Transverse colon (tissue), 4 donors: ENCODE measurements at places on chromosomes 13 and 19. TPM values are rescaled to one million over a fixed set of nuclear protein-coding genes. Genes with fewer than 3 reads are reported as not detected.

DNA sequence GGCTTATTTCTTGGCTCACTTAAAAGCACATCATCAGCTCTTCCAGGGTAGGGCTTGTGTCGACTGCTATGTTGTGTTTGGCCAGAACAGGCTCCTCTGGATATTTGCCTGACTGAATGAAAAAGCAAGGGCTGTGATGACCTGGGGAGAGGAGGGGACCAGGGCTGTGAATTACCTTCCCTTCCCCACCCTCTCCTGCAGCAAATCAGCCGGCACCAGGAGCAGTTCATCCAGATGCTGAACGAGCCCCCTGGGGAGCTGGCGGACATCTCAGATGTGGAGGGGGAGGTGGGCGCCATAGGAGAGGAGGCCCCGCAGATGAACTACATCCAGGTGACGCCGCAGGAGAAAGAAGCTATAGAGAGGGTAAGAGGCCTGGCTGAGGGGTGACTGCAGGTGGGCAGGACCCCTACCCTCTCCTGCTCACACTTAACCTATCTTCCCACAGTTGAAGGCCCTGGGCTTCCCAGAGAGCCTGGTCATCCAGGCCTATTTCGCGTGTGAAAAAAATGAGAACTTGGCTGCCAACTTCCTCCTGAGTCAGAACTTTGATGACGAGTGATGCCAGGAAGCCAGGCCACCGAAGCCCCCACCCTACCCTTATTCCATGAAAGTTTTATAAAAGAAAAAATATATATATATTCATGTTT is 4.4 kb downstream of the GADD45GIP1 start:
- H3K27me3 ChIP-seq = no peaks in the 10 kb centered on the region
- H3K4me1 ChIP-seq = no peaks in the 10 kb centered on the region
- peak overlapping the region; percentile 88 for H3K27ac ChIP-seq

DNA sequence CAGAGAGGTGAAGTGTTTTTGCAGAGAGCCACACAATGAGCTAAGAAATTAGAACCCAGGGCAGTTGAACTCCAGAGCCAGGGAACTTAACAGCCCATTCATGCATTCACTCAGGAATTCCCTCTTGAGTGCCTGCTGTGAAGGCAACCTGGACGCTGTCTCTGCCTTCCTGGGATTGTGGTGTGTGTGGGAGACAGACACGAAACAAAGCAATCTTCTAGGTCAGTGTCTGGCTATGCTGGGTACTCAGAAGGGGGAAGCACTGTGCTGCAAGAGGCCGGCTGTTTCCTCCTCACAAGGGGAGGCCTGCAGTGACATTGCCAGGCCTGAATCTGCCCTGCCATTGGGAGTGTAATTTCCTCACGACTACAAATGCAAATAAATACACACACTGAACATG is 9.7 kb downstream of the BCKDHA start:
- no peaks in the 10 kb centered on the region for H3K27me3 ChIP-seq
- peaks cover 11% of the 10 kb centered on the region for H3K4me1 ChIP-seq
- DNase-seq = no peak
- H3K27ac ChIP-seq = no peak overlapping the region

DNA sequence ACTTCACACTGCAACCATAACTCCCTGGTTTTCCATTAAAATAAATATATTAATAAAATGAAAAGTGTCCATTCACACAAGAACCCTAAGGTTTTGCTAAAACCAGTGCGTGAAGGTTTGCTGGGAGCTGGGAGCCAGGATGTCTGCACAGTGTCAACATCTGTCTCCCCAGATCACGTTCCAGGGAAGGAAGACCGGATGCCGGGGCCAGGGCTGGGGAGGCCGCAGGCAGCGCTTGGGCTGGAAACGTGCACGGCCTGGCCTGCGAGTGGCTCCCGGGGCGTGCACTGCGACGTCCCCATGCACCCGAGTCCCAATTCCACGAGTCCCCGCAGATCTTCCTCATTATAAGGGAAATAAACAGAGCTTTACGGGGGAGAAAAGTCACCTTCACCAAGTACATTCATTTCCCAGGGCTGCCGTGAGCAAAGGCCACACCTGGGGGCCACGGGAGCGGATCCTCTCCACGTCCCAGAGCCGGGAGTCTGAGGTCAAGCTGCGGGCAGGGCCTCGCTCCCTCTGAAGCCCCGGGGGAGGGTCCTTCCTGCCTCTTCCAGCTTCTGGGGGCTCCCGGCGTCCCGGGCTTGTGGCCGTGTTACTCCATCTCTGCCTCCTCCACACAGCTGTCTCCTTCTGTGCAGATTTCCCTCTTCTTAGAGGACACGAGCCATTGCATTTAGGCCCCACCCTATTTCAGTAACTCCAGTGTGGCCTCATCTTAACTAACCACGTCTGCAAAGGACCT is 12.8 kb downstream of the SHC2 start:
- H3K4me3 ChIP-seq = no peak overlapping the region
- H3K27ac ChIP-seq = peak overlapping the region; percentile 69
- H3K4me1 ChIP-seq = no peaks in the 10 kb centered on the region
- peak; percentile 17 for DNase-seq
- no peaks in the 10 kb centered on the region for H3K27me3 ChIP-seq
- H3K36me3 ChIP-seq = no peaks in the 10 kb centered on the region

DNA sequence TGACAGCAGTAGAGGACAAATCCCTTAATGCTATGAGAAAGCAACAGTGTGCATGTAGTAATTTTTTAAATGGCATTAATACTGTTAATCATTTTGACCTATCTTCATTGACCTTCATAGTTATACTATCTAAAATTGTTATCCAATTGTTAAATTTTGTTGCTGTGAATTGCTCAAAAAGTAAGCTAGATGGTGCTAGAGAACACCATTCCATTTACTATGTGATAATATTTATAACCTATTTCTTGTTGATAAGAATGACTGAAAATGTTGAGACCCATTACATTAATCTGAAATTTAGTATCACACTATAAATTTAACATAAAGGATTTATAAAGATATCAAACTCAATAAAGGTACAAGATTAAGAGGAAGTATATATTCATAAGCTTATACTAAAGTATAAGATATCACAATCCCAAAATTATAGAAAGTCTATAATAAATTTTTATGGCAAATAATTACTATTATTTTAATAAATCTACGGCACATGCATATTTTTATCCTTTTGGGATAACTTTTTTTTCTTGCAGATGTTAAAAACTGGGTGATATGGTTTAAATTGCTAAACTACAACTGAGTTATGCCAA is 1573.3 kb downstream of the PCDH9 start:
- no peak overlapping the region for H3K27ac ChIP-seq
- H3K36me3 ChIP-seq = no peaks in the 10 kb centered on the region
- DNase-seq = no peak
- no peak overlapping the region for H3K4me3 ChIP-seq

GRCh38 chr13:27933580-27934328 is 14.0 kb downstream of the PDX1 start:
- no peak overlapping the region for H3K27ac ChIP-seq
- H3K4me1 ChIP-seq = no peaks in the 10 kb centered on the region
- H3K4me3 ChIP-seq = no peak overlapping the region

GRCh38 chr13:109703250-109703649 is 83.1 kb downstream of the IRS2 start:
- no peak for DNase-seq
- no peaks in the 10 kb centered on the region for H3K36me3 ChIP-seq
- no peak overlapping the region for H3K27ac ChIP-seq
- H3K27me3 ChIP-seq = no peaks in the 10 kb centered on the region
- peaks cover 17% of the 10 kb centered on the region for H3K4me1 ChIP-seq

DNA sequence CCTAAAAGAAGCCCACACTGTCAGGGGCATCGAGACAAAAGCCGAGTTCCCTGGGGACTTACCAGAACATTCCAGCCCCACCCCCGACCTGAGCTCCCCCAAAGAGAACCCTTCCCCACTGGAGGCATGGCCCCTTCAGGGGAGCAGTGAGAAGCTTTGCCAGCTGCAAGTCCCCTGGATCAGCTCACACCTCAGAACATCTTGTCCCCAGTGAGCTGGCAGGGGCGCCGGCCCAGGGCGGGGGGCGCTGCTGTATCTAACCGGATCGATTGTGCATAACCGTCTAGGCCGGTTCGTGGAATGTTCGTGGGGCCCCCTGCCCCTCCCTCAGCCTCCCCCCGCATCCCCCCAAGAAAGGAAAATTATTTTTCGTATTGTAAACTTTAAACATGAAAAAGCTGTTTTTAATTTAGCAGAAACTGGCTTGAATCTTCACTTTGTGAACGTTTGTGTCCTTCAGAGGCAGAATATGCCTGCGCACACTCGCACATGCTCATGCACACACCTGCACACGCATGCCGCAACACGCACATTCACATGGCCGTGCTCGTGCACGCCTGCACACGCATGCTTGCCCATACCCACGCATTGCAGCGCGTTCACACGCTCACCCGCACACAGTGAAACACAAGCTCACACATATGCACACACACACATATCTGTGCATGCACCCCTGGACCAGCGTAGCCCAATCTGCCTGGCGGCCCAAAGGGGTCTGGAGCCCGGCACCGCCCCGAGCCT is 12.0 kb upstream of the CRTC1 start:
- H3K27ac ChIP-seq = no peak overlapping the region
- DNase-seq = no peak
- H3K4me3 ChIP-seq = no peak overlapping the region
- peaks cover 7% of the 10 kb centered on the region for H3K4me1 ChIP-seq

- no peak for DNase-seq
- no peak overlapping the region for H3K27ac ChIP-seq
- H3K4me3 ChIP-seq = no peak overlapping the region
- no peaks in the 10 kb centered on the region for H3K4me1 ChIP-seq
- H3K27me3 ChIP-seq = no peaks in the 10 kb centered on the region
Observed at GRCh38 chr19:34508540-34508939, 27.0 kb downstream of the WTIP start.

DNA sequence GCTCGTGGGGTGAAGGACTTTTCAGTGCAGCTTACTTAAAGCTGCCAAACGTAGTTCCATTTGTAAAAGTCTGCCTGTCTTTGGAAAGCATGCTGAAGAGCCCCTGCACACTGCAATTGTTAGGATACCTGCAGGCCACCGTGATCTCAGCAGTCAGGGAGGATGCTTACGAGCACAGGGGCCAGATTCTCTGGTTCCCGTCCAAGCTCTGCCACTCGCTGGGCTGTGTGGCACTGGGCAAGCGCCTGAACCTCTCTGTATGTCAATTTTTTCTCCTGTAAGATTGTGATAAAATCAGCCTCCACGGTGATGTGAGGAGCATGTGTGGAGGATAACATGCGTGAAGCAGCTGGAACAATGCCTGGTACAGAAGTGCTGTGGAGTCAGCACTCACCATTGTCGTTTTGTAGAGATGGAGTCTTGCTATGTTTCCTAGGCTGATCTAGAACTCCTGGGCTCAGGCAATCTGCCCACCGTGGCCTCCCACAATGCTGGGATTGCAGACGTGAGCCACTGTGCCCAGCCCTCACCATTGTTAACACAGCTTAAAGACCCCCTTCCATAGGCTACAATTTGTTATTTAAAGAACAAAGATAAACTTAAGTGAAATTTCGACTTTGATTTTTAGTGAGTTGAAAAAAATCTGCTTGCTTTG is 3.5 kb downstream of the ADPRHL1 start:
- peak overlapping the region; percentile 38 for H3K4me3 ChIP-seq
- no peak for DNase-seq
- H3K4me1 ChIP-seq = peaks cover 9% of the 10 kb centered on the region
- no peaks in the 10 kb centered on the region for H3K36me3 ChIP-seq
- peak overlapping the region; percentile 75 for H3K27ac ChIP-seq

GRCh38 chr19:3073931-3074595 is 11.8 kb upstream of the TLE5 start:
- DNase-seq = peak; percentile 28
- no peaks in the 10 kb centered on the region for H3K27me3 ChIP-seq
- H3K4me1 ChIP-seq = no peaks in the 10 kb centered on the region
- no peak overlapping the region for H3K4me3 ChIP-seq
- no peak overlapping the region for H3K27ac ChIP-seq
- H3K36me3 ChIP-seq = no peaks in the 10 kb centered on the region

Gene WDR87
- not detected for total RNA-seq

Gene FGF21
- not detected for total RNA-seq
